ENCODE measurements at places on chromosomes 2 and 18.

DNA sequence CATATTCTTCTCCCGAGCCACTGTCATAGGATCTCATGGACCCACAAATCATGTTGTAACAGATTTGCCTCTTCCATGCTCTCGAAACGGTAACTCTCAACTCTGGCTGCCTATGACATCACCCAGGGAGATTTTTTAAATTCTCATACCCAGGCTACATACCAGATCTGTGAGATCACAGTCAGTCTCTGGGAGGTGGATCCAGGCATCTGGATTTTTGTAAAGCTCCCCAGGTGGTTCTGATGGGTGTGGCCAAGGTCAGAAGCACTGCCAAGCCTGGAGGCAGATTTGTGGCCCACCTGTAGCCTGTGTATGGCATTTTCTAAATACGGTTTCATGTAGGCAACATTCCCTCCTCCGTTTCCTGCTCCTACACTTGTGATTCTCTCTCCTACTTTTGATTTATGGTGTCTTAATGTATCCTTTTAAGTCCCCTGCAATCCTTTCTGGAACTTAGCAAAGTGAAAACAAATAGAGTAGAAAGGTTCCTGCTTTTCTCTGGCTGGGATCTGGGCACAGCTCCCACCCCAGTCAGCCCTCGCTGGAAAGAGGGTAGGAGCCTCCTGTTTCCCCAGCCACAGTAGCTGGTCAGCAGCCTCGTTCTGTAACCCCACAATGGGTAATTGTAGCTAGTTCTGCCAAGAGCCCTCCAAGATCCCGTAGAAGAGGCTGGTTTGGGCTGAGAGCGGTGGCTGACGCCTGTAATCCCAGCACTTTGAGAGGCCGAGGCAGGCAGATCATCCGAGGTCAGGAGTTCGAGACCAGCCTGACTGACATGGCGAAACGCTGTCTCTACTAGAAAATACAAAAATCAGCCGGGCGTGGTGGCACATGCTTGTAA lies 96.2 kb downstream of the KLHL29 start:
- DNase-seq = peak; percentile 79

- no peak for DNase-seq
Measured at GRCh38 chr2:173625315-173625714, 270.6 kb downstream of the CDCA7 start.

DNA sequence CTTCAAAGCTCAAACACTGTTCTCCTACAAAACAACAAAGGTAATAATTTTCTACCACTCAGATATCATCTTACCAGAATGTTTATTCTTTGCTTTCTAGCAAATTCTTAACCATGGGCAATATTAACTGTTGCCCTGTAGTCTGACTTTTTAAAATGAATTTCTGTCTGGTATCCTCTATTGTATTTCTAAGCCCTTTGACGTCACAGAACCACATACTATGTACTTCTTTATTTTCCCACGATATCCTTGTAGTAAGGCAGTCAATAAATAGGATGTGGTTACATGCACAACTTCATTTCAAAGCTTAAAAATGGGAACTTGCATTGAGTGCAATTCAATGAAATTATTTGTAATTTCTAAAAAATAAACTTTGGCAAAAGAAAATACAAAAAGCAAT lies 58.7 kb downstream of the THADA start:
- no peak for DNase-seq

- DNase-seq = no peak
Measured at GRCh38 chr2:108907822-108908712, 81.0 kb downstream of the EDAR start.

DNA sequence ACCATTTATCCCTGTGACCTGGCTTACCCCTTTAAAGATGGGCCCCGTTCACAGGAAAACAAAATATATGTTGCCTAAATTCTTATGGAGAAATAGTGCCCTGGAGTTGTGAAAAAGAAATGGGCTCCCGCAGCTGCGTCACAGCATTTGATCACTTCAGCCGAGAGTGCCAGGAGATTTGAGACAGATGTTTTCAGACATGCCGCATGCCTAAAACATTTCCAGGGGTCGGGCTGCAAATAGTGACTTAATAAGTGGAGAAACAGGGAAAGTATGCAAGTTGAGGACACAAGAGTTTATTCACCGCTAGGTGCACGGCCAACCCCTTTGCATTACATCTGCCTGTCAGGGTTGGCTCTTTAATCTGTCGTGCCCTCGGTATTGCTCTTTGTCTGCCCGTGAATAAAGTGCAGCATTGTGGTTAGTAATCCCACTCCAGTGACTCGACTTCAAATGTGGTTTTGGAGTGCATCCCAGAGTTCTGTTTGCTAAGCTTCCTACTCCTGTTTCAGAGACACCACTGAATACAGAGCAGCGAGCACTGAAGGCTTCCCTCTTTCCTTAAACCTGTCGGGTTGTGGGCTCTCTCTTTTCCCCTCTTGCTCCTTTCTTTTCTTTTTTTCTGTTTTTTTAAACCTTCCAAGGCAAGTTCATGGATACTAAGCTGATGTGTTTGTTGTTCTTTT lies 187.5 kb downstream of the LTBP1 start:
- no peak for DNase-seq

DNA sequence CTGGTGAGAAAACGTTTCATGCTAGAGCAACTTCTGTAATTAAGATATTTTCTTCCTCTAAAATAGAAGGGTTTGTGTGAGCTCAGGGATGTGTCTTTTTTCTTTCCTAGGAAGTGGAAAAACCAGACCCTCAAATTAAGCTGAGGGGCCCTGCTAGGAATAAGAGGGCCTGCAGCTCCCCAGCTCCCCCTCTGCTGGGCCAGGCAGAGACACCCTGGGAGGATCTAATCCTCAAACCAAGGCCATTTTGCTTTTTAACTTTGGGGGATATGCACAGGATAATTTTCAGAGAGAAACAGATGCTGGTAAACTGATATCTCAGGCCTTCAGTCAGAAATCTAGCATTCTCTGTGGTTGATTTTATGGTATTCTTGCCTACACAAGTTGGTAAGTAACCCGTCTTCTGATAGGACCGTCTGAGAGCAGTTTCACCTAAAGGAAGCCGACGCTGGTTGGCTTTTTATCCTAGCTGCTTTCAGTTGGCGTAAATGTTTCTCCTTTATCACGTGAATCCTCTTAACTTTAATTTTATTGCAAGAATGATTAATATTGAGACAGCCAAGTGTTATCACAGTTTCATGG lies 34.8 kb downstream of the SNTG2 start:
- no peak for DNase-seq

DNA sequence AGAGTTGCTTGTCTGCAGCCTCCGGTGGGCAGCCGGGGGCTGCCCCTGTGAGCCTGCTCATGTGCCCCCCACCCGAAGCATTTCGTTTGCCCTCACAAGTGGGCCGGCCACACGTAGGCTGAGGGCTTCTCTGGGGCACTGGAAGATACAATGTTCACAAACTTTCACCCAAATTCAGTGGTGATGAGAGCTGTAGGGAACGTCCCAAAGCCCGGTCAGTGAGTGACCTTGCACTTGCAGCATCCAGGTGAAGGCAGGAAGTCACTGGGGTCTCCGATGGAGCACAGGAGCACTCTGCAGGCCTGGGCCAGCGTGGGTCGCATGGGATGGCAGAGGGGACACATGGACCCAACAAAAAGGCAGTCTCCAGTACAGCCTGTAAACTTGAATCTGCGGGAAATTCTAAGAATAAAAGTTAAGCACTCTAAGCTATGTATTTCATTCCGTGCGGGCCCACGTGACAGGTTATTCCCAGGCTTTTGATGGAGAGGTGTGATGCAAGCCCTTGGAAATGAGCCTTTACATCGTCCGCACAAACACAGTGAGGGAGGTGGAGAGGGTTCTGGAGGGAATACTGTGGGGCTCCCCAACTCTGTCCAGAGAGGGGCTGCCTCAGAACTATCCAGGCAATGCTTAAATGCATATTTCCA lies 42.5 kb downstream of the CNGA3 start:
- DNase-seq = no peak

- no peak for DNase-seq
Measured at GRCh38 chr18:50742952-50743351, 76.9 kb downstream of the MRO start.

- peak; percentile 58 for DNase-seq
Measured at GRCh38 chr18:23231340-23232021, 96.2 kb downstream of the CABLES1 start.

- no peak for DNase-seq
Measured at GRCh38 chr2:20473128-20473527, 26.3 kb downstream of the RHOB start.

GRCh38 chr2:49002750-49003149 lies 151.6 kb downstream of the FSHR start:
- no peak for DNase-seq

DNA sequence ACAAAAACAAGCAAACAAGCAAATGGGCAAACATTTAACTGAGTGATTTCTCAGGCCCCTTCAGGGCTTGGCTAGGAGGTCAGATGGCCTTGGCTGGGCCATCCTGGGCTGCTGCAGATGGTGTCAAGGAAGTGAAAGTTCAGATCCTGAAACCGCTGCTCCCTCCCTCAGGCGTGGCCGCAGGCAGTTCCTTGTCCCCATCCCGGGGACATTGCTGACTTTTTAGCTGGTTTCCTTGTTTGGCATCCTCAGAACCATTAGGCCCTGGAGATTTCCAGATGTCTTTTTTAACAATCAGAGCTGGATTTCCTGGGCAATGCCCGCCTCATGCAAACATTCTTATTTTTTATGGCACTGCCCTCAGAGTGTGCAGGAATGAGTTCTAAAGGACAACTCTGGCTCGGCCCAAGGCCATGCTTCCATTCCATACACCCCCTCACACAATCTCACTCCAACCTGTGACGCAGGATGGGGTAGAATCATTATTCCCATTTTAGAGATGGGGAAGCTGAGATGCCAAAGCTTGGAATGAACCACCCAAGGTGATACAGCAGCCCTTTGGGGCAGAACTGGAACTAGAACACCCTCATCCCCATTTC lies 86.1 kb upstream of the ZCCHC2 start:
- no peak for DNase-seq

GRCh38 chr2:48558456-48558855 lies 28.5 kb downstream of the STON1 start:
- no peak for DNase-seq

DNA sequence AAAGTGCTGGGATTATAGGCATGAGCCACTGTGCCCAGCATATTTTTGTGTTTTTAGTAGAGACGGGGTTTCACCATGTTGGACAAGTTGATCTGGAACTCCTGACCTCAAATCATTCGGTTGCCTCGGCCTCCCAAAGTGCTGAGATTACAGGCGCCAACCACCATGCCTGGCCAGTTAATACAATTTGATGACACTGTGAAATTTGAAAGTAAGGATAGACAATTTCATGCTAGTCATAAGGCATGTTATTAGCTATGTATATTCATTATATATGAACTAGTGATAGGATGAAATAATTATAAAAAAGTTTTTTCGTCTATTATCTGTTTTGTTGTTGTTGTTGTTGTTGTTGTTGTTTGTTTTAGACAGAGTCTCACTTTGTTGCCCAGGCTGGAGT lies 8.6 kb upstream of the RIF1 start:
- DNase-seq = no peak

DNA sequence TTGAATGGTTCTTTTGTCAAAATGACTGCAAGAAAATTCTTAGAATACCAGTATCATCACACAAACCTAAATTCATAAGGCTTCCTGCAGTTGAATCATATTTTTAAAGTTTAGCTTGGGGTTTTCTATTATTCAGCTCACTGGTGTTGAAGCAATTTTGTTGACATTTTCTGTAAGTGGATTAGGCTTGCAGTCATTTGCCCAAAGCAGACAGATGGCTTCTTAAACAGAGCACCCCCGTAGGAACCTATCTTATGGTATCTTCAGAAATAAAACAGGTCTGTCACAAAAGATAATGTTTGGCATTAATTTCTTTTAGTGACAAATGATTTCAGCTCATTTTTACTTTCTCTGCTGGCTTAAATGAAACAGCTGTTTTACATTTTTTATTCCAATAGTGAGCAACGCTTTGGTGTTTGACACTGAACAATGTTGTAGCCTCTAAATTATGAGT lies 331.1 kb downstream of the PLCL1 start:
- DNase-seq = no peak

DNA sequence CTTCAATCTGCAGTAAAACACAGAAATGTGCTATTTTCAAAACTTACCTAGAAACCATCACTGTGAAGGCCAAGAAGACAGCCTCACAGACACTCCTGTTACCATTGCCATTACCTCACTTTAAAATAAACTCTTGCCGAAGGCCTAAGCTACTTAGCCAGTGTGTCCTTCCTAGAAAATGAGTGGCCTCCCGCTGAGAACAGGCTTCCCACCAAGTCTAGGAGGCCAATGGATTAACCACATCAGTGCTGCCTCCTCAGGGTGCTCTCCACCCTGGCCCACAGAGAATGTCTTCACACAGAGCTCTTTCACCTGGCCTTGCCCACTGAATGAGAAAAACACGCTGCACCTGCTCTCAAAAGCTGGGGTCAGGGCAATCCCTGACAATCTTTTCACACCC lies 47.5 kb downstream of the L3MBTL4 start:
- DNase-seq = no peak

- no peak for DNase-seq
Measured at GRCh38 chr2:218023636-218024035, 20.8 kb upstream of the TNS1 start.

DNA sequence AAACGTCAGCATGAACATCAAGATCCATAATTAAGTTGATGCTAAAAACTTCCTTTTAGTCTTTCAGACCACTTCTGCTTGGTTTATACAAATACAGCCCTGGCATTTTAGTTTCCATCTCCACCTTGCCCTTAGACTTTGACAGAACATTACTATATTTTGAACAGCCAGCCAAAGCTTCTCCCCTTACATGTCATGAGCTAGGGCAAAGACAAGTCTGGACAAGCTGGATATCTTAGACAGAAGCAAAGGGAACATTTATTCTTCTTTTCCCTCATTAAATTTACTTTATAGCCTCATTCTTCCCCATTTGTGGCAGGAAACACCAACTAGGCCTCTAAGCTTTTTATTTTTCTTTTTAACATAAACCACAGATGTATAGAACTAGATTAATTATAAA lies 403.3 kb downstream of the SUCLG1 start:
- no peak for DNase-seq

DNA sequence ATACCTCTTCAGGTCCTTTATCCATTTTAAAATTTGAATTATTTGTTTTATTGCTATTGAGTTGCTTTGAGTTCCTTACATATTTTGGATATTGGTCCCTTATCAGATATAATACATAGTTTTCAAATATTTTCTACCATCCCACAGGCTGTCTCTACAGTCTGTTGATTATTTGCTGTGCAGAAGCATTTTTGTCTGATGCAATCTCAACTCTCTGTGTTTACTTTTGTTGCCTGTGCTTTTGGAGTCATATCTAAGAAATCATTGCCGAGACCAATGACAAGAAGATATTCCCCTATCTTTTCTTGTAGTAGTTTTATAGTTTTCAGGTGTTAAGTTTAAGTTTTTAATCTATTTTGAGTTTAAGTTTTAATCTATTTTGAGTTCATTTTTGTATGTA lies 25.2 kb upstream of the RASGRP3 start:
- DNase-seq = no peak

DNA sequence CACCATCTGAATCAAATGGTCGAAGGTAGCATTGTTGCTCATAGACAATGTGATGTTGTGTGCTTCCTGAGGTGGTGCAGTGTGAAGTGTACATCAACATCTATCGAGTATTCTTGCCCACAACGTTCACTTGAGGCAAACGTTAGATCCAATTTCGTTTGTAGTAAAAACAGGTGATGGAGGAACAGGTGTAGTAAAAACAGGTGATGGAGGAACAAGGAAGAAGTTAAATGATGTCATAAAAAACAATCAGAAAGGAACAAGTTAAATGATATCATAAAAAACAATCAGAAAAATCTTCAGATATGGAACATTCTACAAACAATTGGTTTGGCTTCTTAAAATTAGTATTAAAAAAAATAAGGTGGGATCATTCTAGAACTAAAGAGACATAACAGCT lies 11.3 kb downstream of the WDR7 start:
- no peak for DNase-seq

Measured in PC-9 (cell line).